ENCODE measurements at places on chromosomes 13 and 19.

DNA sequence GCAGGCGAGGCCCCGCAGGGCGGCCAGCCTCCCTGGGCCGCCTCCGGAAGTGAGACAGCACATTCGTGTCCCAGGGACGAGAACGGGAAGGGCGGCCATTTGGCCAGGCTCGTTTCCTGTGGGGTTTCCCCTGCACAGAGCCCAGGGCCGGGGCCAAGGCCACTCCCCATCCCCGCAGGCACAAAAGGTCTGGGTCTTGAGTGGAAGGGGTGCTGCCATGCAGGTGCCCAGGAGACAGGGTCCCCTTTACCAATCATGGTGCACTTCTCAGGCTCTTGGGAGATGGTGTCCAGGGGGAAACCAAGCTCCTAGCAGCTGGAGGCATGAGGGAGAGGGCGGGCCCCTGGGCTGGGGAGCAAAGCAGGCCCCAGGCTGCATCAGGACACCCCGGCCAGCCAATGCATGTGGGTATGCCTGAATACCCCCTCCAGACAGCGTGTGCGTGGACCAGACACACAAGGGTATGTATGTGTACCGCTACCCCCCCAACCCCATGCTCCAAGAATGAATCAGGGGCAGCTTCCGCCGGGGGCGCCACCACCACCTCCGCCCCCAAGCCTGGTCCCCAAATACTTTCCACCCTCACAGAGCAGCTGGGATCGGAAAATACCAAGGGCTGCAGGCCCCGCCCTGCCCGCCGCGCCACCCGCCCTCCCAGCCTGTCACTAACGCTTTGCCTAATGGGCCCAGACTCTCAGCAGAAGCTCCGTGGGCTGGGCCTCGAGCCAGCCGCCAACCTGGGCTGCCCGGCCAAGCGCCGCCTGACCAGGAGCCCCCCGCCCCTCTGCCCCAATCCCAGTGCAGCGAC, 37.6 kb upstream of the NANOS3 start:
- DNase-seq = peak; percentile 89

DNA sequence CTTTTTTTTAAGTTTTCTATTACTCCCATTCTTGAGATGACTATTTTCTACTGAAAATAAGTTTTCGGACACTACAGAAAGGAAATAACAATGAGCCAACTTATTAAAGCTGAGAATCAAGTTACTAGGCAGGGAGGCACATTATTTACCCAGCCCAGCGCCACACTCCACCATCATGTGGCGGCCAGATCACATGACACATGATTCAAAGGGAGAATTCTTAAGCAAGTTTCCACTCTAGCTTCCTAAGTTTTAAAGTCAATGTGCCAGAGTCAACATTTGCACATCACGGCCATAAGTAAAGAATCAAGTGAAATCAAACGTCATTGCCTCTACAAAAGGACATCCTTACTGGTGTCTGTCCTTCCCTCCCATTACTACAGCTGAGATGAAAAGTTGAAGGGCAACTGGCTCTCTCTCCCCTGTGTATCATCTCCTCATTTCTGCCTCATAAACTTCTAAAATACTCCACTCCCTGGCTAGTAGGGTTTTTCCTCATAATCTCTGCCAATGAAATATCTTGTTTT, 81.7 kb downstream of the KLF12 start:
- no peak for DNase-seq

DNA sequence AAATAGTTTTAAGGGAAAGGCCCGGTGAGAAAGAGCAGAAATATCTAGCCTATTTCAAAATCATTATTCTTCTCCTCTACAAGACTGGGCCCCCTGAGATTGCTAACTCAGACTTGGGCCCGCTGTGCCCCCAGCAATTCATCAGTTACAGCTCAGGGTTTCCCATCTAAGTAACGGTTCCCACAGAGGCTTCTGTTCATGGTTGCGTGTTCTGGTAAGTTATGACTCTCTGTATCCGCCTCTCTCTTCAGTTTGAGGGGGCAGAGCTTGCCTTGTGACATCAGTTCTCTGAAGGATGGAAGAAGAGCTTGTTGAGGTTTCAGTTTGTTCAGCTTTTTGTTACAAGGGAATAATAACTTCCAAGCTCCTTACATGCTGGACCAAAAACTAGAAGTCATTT, 11.6 kb downstream of the ZNF57 start:
- no peak for DNase-seq

DNA sequence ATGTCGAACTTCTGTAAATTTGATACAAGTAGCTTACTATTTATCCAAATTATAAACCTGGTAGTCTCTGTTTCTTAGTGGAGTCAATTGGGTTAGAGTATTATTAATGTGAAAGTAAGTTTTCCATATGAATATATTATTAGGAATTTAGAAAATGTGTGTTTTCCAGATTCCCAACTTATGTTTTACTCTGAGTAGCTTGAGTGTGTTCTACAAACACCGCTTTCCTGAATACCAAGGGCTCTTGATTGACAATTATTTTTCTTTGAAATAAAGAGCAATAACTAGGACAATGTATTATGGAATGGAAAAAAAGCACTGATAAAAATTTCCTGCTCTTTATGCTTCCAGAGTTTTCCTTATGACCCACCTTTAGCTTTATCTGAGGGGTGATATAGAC, 233.6 kb downstream of the POSTN start:
- no peak for DNase-seq

- DNase-seq = no peak
Measured at GRCh38 chr13:89267734-89268133, 1596.6 kb downstream of the SLITRK5 start.
